Metanephros (tissue), 2 donors: ENCODE measurements at places on chromosomes 7 and 10. TPM values are rescaled to one million over a fixed set of nuclear protein-coding genes. Genes with fewer than 3 reads are reported as not detected.

AFAP1L2 gene
- total RNA-seq, result 41.6 TPM

OR6B1 gene
- total RNA-seq, result not detected

HOXA5 gene
- 42.4 TPM for total RNA-seq

THSD7A gene
- total RNA-seq, result 54.5 TPM

ERVW-1 gene
- total RNA-seq, result not detected

CYP2C8 gene
- 1.1 TPM for total RNA-seq

HMX3 gene
- 0.82 TPM for total RNA-seq

CALN1 gene
- 0.23 TPM for total RNA-seq

ZFYVE27 gene
- total RNA-seq, result 25.2 TPM

BHLHA15 gene
- total RNA-seq, result 0.41 TPM

C1QL3 gene
- 0.12 TPM for total RNA-seq

TACR2 gene
- total RNA-seq, result not detected

SLC18A3 gene
- total RNA-seq, result not detected

MACC1 gene
- total RNA-seq, result 26.9 TPM

CREB5 gene
- total RNA-seq, result 22.1 TPM

PAPOLB gene
- total RNA-seq, result 0.18 TPM

MARVELD1 gene
- 22.9 TPM for total RNA-seq

CRPPA gene
- 6.8 TPM for total RNA-seq

MLXIPL gene
- 9.3 TPM for total RNA-seq

SFTPA1 gene
- total RNA-seq, result 0.88 TPM

CYP51A1 gene
- total RNA-seq, result 84.7 TPM

AUTS2 gene
- 69.8 TPM for total RNA-seq

SERPINE1 gene
- total RNA-seq, result 3.4 TPM

FKBP6 gene
- total RNA-seq, result not detected

MYL7 gene
- total RNA-seq, result not detected

KRIT1 gene
- total RNA-seq, result 44.8 TPM

UFSP1 gene
- total RNA-seq, result 4.5 TPM

NPY4R2 gene
- not detected for total RNA-seq

CDK14 gene
- 69.2 TPM for total RNA-seq

APBB1IP gene
- 3.8 TPM for total RNA-seq

AKR1C4 gene
- not detected for total RNA-seq

ITPRID1 gene
- not detected for total RNA-seq

CHST15 gene
- total RNA-seq, result 30.2 TPM

DBF4 gene
- total RNA-seq, result 21.8 TPM

FAM25C gene
- total RNA-seq, result not detected

OR2A5 gene
- total RNA-seq, result not detected

PAXIP1 gene
- total RNA-seq, result 13.7 TPM

PNLIPRP2 gene
- total RNA-seq, result not detected

OR2A7 gene
- 17.2 TPM for total RNA-seq

SHH gene
- 1.8 TPM for total RNA-seq
